ENCODE measurements at places on chromosomes 3 and 15. TPM values are rescaled to one million over a fixed set of nuclear protein-coding genes. Genes with fewer than 3 reads are reported as not detected.

GRCh38 chr3:63654211-63654610 lies 1.7 kb downstream of the SNTN start:
- H3K36me3 ChIP-seq = no peaks in the 10 kb centered on the region
- H3K4me1 ChIP-seq = no peaks in the 10 kb centered on the region
- H3K4me3 ChIP-seq = no peak overlapping the region
- H3K27me3 ChIP-seq = no peaks in the 10 kb centered on the region
- H3K27ac ChIP-seq = no peak overlapping the region

DNA sequence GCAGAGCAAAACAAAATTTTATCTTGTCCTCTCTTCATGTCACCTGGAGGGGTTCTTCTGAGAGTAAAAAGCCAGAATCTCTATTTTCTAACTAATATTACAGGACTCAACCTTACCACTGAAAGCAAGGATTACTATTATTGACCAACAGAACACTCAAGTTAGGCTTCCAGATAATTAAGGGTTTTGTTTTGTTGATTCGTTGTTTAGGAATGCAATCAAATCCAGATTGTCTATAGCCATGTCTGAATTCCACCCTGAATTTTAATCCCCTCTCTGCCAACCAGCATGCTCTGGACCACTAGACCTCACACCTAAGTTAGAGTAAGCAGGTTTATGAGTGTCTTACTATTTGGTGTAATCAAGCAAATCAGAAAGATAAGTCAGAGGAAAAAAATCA lies 90.7 kb downstream of the PEAK1 start:
- no peaks in the 10 kb centered on the region for H3K4me1 ChIP-seq
- no peak for DNase-seq
- no peaks in the 10 kb centered on the region for H3K27me3 ChIP-seq
- H3K4me3 ChIP-seq = no peak overlapping the region

DNA sequence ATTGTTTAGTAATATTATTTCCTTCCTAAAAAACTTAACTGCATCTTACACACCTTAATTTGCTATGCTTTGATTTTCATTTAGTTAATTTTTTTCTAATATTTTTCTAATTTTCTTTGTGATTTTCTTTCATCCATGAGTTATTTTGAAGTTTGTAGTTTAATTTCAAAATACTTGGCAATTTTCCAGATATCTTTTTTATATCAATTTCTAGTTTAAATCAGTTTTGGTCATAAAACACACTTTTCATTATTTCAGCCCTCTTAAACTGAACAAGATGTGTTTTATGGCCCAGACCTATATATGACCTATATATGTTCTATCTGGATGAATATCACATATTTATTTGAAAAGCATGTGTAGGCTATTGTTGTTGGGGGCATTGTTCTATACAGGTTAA lies 759.9 kb upstream of the SGO1 start:
- no peak for DNase-seq
- no peaks in the 10 kb centered on the region for H3K4me1 ChIP-seq
- H3K4me3 ChIP-seq = no peak overlapping the region

GRCh38 chr3:182618981-182619591 lies 174.2 kb upstream of the ATP11B start:
- DNase-seq = no peak
- no peaks in the 10 kb centered on the region for H3K36me3 ChIP-seq
- no peak overlapping the region for H3K27ac ChIP-seq

GRCh38 chr3:157533298-157534070 lies 30.3 kb upstream of the VEPH1 start:
- H3K27ac ChIP-seq = no peak overlapping the region
- H3K4me1 ChIP-seq = no peaks in the 10 kb centered on the region
- no peaks in the 10 kb centered on the region for H3K36me3 ChIP-seq
- no peak for DNase-seq
- no peaks in the 10 kb centered on the region for H3K27me3 ChIP-seq

GRCh38 chr15:41125063-41125669 lies 9.1 kb upstream of the INO80 start:
- no peak overlapping the region for H3K27ac ChIP-seq
- H3K4me3 ChIP-seq = no peak overlapping the region
- H3K27me3 ChIP-seq = no peaks in the 10 kb centered on the region
- DNase-seq = no peak
- H3K4me1 ChIP-seq = no peaks in the 10 kb centered on the region

- DNase-seq = no peak
- no peaks in the 10 kb centered on the region for H3K27me3 ChIP-seq
- no peaks in the 10 kb centered on the region for H3K36me3 ChIP-seq
- H3K27ac ChIP-seq = no peak overlapping the region
Measured at GRCh38 chr15:64004587-64004986, 41.7 kb downstream of the DAPK2 start.

GRCh38 chr3:66344848-66345578 lies 124.2 kb downstream of the SLC25A26 start:
- no peak for DNase-seq
- H3K27ac ChIP-seq = no peak overlapping the region

DNA sequence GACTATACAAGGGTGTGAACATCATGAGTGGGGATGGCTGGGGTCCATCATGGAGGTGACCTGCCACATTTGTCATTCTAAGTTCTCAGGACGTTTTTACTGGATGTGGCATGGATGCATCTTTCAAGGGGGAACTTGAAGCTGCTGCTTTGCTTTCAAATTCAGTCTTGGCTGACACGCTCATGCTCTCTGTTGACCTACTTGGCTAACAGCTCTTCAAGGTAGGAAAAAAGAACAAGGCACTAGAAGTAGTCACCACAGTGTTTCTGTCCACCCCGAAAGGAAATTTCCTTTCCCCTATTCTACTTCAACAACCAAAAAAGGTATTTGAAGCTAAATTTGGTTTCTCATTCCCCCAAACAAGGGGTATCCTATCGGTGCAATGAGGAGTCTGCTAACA lies 15.0 kb downstream of the STIMATE start:
- DNase-seq = no peak
- no peak overlapping the region for H3K27ac ChIP-seq
- no peak overlapping the region for H3K4me3 ChIP-seq
- no peaks in the 10 kb centered on the region for H3K27me3 ChIP-seq
- peaks cover 8% of the 10 kb centered on the region for H3K36me3 ChIP-seq

- no peak for DNase-seq
- no peaks in the 10 kb centered on the region for H3K27me3 ChIP-seq
- no peaks in the 10 kb centered on the region for H3K4me1 ChIP-seq
Measured at GRCh38 chr3:21562243-21562642, 188.8 kb downstream of the ZNF385D start.

GRCh38 chr3:46934072-46934471 lies 42.5 kb downstream of the CCDC12 start:
- DNase-seq = no peak
- no peaks in the 10 kb centered on the region for H3K27me3 ChIP-seq
- H3K4me3 ChIP-seq = no peak overlapping the region

- no peaks in the 10 kb centered on the region for H3K4me1 ChIP-seq
- no peak overlapping the region for H3K4me3 ChIP-seq
- no peak for DNase-seq
- no peaks in the 10 kb centered on the region for H3K36me3 ChIP-seq
- H3K27me3 ChIP-seq = no peaks in the 10 kb centered on the region
- H3K27ac ChIP-seq = no peak overlapping the region
Measured at GRCh38 chr3:114362815-114363214, 69.0 kb downstream of the TIGIT start.

GRCh38 chr3:3356846-3357245 lies 177.4 kb upstream of the CRBN start:
- no peaks in the 10 kb centered on the region for H3K4me1 ChIP-seq
- no peak overlapping the region for H3K4me3 ChIP-seq
- no peak overlapping the region for H3K27ac ChIP-seq
- no peaks in the 10 kb centered on the region for H3K27me3 ChIP-seq
- H3K36me3 ChIP-seq = no peaks in the 10 kb centered on the region
- DNase-seq = no peak

- no peaks in the 10 kb centered on the region for H3K27me3 ChIP-seq
- no peak for DNase-seq
- H3K27ac ChIP-seq = no peak overlapping the region
- no peaks in the 10 kb centered on the region for H3K36me3 ChIP-seq
Measured at GRCh38 chr3:64977308-64978100, 289.7 kb upstream of the ADAMTS9 start.

DNA sequence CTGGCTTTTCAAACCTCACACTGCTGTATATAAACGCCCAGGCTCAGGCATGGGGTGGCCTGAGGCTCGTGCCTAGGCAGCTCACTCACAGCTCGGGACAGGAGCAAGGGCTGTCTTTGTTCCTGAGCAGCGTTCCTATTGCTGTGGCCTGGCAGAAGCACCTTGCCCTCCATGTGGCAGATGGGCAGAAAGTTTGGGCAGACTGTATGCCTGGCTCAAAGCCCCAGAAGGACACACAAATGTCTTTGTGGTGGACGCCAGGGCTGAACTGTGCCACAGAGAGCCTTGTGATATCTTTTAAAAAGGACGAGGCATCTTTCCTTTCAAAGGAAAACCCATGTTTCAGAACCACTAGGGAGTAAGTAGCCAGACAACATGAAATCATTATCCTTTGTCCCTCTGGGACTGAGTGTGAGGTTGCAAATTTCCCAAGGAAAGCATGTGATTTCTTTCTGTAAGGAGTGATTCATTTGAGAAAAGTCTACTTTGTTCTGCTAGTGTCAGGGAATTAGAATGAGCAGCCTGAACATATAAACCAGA lies 29.3 kb upstream of the UBE2E1 start:
- no peaks in the 10 kb centered on the region for H3K4me1 ChIP-seq
- no peaks in the 10 kb centered on the region for H3K36me3 ChIP-seq
- H3K4me3 ChIP-seq = no peak overlapping the region
- H3K27ac ChIP-seq = no peak overlapping the region

- H3K36me3 ChIP-seq = no peaks in the 10 kb centered on the region
- no peaks in the 10 kb centered on the region for H3K4me1 ChIP-seq
- DNase-seq = no peak
- H3K27ac ChIP-seq = no peak overlapping the region
- no peaks in the 10 kb centered on the region for H3K27me3 ChIP-seq
- no peak overlapping the region for H3K4me3 ChIP-seq
Measured at GRCh38 chr3:128697341-128697740, 28.6 kb upstream of the RAB7A start.

The DUOXA1 gene
- total RNA-seq = not detected

The INKA1 gene
- total RNA-seq = 1.7 TPM

The C3orf52 gene
- 2.8 TPM for total RNA-seq

The DTX3L gene
- total RNA-seq = 24.3 TPM

The CMTM8 gene
- total RNA-seq = 4.1 TPM

The CAV3 gene
- not detected for total RNA-seq

The TGM4 gene
- not detected for total RNA-seq

The TUSC2 gene
- total RNA-seq = 36.6 TPM

The PFKFB4 gene
- total RNA-seq = 1.8 TPM
